ENCODE measurements at places on chromosomes 11 and 22.

DNA sequence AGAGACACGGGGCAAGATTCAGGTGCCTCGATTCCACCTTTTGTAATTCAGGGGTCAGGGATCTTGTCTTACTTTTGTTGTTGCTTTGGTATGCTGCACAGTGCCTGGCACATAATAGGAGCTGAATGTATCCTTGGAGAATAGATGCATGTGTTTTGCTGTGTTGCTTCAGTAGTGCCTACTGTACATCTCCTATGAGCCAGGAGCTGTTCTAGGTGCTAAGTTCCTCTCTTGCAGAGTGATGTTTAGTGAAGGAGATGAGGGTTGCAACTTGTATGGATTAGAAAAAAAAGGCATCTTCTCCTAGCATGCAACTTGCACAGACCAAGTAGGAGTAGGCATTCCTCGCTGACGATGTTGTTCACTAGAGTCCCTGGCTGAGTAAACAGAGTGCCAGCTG is 555.4 kb downstream of the NTM start:
- no peak for DNase-seq

GRCh38 chr11:132519241-132519815 is 1013.0 kb downstream of the OPCML start:
- no peak for DNase-seq

GRCh38 chr11:1346669-1347390 is 37.4 kb upstream of the TOLLIP start:
- no peak for DNase-seq

- DNase-seq = no peak
Observed at GRCh38 chr22:22565981-22566380, 6.9 kb upstream of the PRAME start.

DNA sequence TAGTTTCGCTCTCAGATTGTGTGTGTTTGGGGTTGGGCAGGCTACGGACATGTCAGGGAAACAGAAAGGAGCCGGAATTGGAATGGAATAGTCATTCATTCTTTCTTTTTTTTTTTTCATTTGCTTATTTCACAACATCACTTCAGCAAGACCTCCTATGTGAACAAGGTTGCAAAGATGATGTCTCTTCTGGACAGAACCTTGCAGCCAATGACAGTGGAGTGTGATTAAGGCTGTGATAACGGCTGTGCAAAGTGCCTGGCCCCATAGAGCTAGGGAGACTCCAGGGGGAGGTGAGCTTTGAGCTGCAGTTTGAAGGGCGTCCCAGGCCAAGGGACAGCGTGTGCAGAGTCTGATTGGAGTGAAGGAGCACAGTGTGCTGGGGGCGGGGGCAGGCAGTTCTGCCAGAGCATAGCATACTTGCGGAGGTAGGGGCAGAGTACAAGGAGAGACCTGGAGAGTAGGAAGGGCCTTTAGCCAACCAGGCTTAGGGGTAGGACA is 3.4 kb downstream of the TIGD3 start:
- no peak for DNase-seq

DNA sequence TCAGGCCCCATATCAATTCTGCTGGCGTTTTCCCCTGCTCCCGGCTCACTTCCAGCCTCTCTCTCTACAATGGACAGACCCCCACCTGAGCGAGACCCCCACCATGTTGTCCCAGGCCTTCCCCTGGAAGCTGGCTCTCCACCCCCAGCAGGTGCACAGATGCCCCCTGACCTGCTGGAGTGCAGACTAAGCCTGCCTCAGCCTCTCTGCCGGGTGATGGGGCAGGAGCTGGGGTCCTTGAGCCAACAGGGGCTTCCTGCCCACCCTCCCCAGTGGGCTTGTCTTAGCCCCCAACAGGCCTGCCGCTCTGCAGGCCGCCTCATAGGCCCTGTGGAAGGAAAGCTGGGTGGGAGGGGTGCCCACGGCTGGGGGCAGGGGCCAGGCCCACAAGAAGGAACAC is 10.0 kb downstream of the ELFN2 start:
- no peak for DNase-seq

DNA sequence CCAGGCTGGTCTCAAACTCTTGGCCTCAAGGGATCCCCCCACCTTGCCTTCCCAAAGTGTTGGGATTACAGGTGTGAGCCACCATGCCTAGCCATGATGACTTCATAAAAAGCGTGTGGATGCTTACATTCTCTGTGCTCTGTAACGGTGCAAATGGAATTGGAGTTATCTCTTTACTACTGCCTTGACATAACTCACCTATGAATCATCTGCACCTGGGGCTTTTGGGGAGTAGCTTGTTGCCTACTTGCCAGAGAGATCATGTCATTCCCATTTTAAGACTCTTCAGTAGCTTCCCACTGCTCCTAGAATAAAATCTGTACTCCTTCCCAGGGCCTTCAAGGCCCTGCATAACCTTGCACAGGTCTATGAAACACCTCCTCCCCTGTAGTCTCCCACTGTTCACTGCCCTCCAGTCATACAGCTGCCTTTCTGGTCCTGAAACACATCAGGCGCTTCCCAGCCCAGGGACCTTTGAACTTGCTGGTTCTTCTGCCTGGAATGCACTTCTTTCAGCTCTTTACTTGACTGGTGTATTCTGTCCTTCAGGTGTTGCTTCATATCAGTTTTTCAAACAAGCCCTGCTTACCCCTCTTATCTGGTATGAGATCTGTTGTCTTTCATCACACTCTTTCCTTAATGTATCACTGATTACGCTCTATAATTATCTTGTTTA is 19.6 kb upstream of the MOGAT2 start:
- DNase-seq = no peak

DNA sequence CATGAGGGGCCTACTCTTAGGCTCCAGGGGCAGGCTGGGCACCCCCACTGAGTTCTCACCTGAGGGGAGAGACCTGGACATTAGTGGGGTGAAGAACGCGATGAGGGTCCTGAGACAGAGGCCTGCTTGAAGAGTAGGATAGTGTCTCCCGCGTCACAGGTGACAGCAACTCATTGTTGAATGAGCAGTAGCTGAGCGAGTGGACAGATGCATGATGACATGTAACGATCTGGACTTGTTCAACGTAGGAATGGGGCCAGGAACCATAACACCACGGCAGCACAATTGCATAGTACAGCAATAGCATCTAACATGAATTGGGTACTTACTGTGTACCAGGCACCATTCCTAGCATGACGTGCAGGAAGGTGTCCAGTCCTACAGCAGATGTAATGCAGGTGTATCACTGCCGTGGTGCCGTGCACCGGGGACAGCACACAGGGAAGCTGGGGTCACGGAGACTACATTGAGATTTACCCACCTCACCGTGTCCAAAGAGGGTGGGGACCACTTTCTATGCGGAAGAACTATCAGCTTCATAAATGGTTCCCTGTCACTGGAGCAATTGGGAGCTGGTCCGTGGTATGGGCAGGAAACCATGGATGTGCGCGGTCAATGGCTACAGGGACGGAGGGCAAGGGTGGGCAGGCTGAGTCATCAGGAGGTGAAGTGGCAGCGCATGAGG is 1019.1 kb downstream of the TBC1D22A start:
- no peak for DNase-seq

- DNase-seq = no peak
Observed at GRCh38 chr11:12810568-12810894, 136.3 kb downstream of the TEAD1 start.

DNA sequence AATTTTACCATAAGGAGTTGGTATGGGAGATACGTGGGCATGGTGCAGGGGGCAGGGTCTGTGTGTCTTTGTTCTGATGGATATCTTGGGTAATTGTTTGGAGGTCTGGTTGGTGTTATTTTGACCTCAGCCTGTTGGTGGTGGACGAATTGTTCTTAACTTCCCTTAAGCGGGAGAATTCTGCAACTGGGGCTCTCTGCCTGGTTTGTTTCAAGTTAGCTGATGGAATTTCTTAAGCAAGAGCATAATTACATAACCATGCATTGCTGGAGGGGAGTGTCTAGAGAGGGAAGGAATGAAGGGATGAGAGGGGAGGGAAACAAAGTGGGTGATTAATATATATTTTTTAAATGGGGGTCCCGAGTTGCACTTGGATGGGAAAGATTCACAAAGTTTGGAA is 908.5 kb upstream of the RAG2 start:
- no peak for DNase-seq

- DNase-seq = no peak
Observed at GRCh38 chr22:26842103-26842502, 184.7 kb downstream of the MIAT start.

DNA sequence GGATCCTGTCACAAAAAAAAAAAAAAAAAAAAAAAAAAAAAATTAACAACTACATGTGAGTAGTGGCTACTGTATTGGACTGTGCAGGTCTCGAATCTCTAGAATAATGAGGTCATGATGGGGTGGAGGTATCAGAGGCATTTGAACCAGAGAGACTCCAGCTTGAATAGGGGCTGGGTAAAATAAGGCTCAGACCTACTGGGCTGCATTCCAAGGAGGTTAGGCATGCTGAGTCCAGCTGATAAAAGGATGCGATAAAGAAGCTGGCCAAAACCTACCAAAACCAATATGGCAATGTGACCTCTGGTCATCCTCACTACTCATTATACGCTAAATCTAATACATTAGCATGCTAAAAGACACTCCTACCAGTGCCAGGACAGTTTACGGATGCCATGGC is 5.9 kb upstream of the PACSIN3 start:
- no peak for DNase-seq

GRCh38 chr11:72863916-72864315 is 49.7 kb downstream of the ATG16L2 start:
- no peak for DNase-seq

DNA sequence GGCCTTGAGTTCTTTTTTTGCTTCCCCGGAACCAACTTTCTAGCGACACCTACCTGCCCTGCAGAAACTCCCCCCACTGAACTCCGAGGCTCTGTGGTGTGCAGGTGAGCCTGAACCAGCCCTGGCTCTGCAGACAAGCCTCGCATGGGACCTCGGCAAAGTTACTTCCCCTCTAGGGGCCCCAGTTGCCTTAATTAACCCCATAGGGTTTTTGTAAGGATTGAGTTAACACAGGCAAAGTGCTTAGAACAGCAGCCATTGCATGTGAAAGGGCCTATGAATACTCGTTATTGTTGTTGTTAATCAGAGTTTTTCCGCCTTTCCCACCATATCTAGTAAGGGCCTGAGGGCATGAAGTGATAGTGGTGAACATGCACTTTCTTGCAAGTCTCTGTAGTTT is 12.6 kb upstream of the SYT13 start:
- DNase-seq = no peak

GRCh38 chr11:105610871-105611571 is 1.1 kb downstream of the GRIA4 start:
- DNase-seq = no peak

Measured in GM12891 (cell line).